T-helper 1 cell (primary cell): ENCODE measurements at places on chromosomes 6 and 20.
A peak's percentile ranks its signal among the peaks of the same experiment; 100 is the strongest.

DNA sequence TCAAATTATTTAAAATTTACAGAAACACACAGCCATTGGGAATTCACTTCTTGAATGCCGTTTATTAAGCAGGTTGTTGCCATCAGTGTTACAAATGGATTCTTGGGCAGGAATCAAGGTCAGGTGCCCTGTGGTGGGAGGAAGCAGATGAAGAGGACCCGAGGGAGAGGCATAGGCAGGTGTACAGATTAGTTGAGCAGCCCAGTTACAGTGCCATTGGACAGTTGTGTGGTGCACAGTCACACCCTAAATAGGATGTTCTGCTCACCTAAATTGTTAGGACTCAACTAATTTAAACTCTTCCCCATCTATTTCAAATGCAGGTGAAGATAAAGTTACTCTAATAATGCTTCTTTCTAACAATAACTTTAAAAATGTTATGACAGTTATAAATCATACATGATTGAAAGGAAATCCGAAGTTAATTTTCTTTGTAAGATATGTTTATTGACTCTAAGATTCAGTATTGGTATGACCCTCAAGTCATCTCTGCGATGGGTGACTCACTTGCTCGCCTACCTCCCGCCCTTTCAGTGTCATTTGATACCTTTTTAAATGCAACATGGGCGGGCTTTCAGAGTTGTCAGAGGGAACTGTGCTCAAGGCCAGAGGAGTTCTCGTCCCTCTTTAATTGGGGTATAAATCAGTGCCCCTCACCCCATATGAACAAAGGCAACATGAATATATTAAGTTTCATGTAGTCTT, 35.1 kb downstream of the DSE start:
- no peak for DNase-seq

GRCh38 chr6:140957386-140957785, 1175.3 kb upstream of the GJE1 start:
- DNase-seq, result no peak

DNA sequence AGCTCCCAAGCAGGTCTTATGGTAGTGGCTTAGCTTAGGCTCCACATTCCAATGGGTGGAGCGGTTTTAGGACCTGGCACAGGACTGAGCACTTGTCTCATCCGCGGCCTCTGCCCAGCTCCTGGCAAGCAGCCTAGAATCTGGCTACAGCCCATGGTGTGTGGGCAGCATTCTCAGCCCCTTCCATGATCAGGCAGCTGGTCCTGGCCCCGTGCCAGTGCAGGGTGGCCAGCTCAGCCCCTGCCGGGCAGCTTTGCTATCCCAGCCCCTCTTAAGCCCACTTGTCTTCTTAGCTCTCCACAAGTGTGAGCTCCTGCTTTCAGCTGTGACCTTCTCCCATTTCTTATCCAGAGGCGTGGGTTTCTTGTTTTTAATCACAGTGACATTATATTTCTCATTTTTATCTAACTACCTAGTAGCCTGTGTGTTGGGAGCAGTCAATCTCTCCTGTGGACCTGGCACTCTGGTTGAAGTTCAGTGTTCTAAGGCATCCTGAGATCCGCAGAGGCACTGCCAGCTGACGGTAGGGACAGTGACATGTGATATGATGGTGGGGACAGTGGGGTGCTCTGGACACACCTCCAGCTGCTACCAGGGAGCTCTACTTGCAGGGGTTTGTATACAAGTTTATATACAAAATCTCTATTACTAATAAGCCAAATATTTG, 119.9 kb upstream of the PRND start:
- DNase-seq, result no peak

DNA sequence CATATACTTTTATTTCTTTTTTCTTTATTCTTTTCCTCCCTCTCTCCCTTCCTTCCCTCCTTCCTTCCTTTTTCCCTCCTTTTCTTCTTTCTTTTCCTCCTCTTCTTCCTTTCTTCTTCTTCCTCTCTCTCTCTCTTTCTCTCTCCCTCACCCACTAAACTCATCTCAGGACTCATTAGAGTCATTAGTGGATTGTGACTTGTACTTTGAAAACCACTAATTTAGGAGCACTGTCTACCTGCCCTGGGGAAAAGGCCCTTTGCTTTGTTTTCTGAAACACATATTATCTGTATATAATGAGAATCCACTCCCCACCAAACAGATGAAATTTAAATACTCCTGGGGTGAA, 68.7 kb upstream of the CEP85L start:
- DNase-seq, result no peak

GRCh38 chr6:12008366-12009179, 3.5 kb upstream of the HIVEP1 start:
- DNase-seq, result peak; percentile 76

DNA sequence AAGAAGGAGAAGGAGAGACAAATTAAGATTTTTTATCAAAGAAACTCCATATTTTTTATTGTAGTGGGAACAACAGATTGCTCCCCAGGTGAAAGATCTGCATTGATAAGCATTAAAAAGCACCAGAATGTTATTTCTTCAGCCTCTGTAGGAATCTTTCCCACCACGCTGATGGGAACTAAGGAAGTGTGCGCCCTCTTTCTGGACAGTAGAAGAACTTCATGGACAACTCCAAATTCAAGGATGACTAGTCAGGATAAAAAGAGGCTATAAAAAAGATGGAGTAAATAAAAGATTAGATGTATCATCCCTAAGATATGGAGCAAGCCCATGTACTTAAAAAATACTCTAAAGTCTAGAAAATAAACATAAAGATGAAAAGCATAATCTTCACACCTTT, 45.8 kb upstream of the PAK5 start:
- DNase-seq, result no peak

- no peak for DNase-seq
These were observed 225.3 kb upstream of the FAM83B start for GRCh38 chr6:54621285-54621684.

DNA sequence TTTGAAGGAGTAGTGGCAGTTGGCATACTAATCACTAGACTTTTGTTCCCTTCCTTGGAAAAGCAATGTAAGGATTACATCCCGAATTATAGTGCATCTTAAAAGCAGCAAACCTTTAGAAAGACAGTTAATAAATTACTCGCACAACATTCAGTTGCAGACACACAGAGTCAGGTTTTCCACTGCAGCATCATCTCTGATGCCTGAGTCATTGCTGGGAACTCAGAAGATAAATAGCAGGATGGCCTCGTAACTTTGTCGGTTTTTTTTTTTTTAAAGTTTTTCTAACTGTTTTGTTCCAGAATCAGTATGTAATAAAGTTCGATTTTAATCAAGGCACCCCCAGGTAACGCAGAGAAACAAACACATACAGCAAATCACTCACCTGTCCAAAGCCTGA, 34.3 kb downstream of the GJA10 start:
- DNase-seq, result no peak

DNA sequence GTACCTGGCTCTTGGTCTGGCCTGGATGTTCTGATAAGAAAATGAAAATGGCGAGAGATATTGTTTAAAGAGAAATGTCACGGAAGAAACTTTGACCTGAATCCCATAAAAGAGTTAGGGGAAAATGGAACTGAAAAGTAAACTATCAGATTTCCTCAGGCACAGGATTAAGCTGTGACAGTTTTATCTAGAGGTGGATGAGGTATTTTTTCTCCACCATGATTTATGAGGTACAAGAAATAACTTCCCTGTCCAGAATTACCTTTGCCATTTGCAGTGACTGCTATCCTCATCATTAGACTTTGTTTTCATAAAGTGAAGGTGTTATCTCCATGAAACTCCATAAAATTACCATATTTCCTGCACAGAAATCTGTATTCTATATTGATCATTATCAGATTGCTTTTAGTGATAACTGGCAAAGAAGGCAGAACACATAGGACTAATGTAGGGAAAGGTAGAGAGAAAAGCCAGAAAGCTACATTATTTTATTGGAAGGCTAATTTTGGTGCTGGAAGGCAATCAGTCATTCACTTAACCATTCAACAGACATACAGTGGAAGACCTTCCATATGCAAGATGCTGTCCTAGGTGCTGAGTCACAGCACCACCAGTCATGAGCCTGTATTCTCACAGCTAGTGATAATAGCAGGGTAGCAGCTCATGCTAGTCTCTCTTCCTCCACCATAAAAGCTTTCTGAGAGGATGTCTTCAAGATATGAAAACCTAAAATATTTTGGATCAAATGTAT, 427.3 kb upstream of the CITED2 start:
- no peak for DNase-seq

GRCh38 chr20:11995805-11996567, 78.3 kb downstream of the BTBD3 start:
- DNase-seq, result no peak

- DNase-seq, result no peak
These were observed 30.5 kb upstream of the SIRPD start for GRCh38 chr20:1587781-1588532.

DNA sequence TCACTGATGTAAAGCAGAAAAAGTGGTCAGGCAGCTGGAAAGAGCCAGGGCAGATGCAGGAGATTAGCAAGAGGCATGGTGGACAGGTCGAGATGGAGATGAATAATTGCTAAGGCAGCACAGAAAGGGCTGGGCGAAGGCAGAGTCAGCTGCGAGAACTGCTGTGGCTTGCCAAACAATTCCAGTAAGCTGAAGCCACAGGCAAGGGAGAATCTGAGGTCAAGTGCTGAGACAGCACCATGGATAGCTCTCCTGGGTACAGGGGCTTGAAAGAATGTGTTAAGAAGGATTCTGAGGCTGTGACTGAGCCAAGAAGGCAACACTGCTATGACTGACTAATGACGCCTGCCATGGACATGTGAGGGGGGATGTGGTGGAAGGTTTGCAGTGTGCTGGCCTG, 220.8 kb upstream of the FOXA2 start:
- no peak for DNase-seq
